ENCODE measurements at places on chromosomes 7 and 10.
A peak's percentile ranks its signal among the peaks of the same experiment; 100 is the strongest.

- DNase-seq, result peak; percentile 19
Measured at GRCh38 chr10:49679480-49679893, at the start of gene C10orf53. TSS of gene C10orf53 (plus strand) at chr10:49679651. CDS start at chr10:49679698, 47 bp downstream.

DNA sequence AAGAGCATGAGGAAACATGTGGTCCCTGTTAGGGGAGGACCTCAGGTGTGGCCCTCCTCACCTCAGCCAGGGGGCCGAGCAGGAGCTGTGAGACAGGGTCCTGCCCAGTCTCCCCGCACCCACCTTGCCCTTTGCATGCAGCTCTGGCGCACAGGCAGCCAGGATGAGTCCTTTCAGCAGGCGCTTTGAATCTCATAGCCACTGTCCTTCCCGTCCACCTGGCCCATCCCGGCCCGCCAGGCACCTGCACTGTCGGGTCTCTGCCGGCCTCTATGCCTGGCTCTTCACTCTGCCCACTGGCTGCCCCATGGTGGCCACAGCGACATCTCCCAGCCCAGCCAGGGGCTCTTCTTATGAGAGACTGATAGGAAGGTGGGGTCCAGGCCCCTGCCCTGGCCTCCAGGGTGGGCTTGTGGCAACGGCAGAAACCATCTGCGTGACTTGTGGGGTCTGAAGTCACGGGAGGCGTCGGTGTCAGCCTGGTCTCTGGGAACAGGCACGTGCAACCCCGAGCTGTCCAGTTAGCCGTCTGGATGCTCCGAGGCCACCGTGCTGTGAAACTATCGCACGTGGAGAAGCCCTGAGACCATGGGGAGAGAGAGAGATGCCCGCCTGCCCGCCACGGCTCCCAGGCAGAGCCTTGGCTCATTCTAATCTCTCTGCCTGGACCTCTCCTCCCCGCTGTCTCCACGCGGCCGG lies 37.4 kb downstream of the FOXL3 start:
- no peak for DNase-seq

- peak; percentile 47 for DNase-seq
Measured at GRCh38 chr7:93461350-93461749, 113.2 kb downstream of the CALCR start.

DNA sequence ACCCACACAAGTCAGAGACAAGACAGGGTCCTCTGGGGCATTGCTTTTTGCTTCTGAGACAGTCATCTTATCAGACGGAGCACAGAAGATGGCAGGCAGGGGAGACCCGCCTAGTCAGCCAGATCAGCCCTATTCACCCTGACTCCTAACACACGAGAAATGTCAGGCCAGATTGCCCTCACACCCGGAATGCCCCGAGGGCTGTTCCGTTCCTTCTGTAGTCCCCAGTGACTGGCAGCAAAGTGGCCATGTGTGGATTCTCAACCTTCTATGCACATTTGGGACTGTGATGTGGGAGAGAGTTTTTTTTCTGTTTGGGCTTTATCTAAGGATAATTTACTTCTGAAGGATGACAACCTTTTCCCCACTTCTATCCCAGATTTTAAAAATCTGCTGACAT lies 35.5 kb upstream of the TBX20 start:
- no peak for DNase-seq

DNA sequence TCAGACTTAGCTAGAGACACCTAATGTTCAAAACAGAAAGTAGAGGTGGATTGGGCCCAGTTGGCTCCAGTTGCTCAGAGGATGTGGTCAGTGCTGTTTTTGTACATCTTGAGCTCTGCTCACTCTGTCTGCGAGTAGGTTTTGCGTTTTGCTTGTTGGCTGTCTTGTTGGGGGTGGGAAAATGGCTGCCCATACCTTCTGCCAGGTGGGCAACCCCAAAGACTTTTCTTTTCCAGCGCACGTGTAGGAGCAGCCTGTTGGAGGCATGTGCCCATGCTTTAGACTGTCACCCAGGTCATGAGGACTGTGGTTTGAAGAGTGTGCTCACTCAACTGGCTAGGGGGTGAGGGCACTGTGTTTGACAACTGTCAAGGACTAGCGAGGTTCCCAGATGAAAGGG lies 73.9 kb downstream of the KAT6B start:
- no peak for DNase-seq

DNA sequence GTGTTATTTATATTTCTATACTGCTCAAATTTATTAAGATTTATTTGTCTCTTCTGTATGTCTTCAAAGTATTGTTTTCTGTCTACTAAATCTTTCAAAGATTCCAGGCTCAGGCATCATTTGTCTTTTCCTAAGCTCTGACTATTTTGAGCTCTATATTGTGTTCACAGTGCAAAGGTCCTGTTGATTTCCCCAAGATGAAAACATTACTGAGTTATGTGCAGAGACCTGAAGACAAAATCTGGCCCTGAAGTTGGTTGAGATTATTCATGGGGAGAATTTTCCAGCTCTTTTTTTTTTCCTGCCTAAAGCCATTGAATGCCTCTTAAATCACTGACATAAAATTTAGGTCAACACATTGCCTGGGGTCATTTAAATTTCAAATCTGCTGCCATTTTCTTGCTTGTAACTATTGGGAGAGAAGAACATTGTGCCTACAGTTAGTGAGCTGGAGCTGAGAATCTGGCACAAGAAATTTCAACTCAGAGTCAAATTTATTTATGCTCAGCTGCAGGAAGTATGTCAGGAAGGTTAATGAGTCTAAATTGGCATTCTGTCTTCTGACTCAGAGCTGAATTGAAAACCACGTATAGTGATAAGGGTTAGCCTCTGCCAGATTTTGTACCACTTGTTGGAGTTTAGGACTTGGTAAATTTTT lies 31.6 kb downstream of the CSTF2T start:
- no peak for DNase-seq

GRCh38 chr7:129887865-129888264 lies 64.9 kb downstream of the UBE2H start:
- DNase-seq, result no peak

DNA sequence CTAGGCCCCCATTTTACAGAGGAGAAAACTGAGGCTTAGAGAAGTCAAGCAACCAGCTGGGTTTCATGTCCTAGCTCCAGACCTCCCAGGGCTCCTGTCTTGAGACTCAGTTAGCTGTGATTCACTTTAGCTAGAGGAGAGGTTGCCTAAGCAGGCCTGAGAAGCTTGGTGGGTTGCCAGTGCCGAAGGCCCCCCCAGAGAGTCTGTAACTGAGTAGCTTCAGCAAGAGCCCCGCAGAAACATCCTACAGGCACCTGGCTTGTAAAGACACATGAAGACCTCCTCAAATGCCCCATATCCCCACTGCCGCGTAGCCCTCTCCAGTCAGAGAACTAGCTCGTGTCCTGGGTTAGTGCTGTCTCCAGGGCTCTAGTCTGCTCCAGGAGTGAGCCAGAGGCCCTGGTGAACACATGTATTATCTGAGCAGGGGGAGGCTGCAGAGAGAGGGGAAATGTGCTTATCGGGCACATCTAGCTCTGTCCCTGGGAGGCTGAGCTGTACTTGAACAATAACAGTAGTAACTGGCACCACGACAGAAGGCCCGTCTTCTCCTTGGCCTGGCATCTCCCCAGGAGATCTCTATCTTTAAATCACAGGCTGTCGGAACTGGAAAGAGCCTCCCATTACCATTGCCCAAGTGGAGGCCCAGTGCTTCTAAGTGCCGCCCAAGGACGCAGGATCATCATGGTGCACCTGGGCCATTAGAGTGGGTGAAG lies 28.9 kb downstream of the UNC5B start:
- DNase-seq, result no peak

DNA sequence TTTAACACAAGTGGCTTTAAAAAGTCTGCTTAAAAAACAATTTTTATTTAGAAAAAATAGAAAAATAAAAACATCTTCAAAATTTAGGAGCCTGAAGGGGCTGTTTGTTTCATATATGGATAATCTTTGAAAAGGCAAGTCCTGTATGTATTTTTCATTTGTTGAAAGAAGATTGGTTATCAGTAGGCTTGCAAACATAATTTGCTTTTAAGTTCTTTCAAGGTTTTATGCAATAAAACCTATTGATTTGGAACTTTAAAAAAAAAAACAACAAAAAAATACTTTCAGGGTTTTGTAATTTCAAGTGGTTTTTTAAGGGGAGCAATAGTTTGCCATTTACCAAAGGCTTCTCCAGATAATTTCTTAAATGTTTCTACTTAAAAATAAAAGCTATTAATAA lies 35.6 kb downstream of the MPLKIP start:
- DNase-seq, result no peak

DNA sequence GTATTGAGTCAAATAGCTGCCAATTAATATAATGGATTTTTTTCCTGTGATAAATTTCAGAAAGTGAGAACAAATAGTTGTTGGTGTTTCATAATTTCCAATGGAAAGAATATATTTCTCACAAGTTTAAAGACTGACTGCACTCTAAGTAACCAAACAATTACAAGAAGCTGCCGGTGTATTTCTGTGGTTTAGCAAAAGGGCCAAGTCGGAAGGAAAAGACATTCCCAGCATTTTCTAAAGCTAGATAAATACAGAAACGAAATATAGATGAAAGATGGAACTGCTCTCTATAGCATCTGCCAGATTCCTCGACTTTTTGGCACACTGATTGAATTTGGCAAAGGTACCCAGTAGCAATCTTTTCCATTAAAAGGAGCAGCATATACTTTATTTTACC lies 92.7 kb upstream of the MKX start:
- no peak for DNase-seq

DNA sequence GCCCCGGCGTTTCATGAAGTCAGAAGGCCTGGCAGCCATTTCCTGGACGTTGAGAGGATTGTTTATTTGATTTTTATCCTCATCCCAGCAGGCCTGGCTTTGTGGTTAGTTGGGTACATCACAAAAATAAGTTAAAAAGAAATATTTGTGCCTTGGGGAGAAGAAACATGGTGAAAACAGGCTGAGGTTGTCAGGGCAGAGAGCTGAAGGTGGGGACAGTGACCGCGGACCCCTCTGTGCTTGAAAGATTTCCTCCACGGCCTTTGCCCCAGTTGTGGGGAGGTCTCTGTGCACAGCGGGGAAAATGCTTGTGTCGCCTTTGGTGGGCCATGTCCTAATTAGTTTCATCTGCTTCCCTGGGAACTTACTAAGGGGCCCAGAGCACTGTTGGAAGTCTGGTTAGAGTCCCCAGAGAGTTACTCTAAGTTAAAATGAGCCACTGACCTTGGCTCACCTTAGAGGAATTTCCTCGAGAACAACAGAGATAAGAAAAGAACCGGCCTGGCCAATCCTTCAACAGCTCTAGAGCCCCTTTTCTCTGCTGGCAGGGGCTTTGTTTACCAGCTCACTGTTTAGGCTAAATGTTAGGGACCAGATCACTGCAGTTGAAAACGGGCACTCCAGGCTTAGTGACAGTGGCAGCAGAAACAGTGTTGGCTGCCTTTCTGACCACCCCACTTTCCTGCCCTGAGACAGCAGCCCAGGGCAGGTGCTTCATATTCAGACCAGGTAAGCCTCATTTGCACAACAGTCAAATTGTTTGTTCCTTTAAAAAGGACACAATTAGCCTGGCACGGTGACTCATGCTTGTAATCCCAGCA lies 37.9 kb downstream of the CRCP start:
- DNase-seq, result no peak

DNA sequence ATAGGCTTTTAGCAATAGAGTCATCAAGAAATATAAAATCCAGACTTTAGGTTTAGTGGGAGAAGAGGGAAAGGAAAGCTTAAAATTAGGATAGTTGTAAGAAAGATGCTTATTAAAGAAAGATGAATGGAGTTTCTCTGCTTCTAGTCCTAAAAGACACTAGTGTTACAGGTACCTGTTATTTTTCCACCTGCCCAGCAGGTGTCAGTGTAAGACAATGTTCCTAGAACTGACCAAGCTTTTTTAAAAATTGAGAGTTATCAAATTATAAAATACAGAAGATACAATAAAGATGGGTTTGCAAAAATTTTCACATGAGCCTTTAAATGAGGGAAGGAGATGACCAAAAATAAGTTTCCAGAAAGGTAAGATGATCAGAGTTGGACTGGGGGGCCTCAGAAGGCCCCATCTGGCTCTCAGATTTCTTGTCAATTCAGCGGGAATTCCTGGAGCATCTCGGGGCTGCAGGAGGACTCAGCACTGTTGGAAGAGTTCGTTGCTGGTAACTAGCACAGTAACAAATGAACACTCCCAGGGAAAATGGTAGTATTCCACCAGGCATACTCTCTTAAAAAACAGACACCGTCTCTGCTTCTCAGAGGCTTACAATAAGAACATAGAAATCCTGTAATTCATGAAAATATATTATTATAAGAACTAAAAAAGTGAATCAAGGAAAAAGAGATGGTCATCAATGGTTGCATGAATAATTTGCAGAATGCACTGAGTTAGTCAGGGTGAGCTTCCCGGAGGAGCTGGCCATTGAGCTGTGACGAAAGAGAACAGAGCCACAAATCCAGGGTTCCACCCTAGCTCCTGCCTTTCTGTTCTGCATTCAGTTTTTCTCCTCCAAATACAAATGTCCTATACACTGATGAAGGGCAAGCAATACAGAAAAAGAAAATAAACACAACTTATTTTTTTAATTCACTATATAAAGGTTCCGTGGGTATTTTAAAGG lies 71.8 kb upstream of the PIK3CG start:
- DNase-seq, result no peak

DNA sequence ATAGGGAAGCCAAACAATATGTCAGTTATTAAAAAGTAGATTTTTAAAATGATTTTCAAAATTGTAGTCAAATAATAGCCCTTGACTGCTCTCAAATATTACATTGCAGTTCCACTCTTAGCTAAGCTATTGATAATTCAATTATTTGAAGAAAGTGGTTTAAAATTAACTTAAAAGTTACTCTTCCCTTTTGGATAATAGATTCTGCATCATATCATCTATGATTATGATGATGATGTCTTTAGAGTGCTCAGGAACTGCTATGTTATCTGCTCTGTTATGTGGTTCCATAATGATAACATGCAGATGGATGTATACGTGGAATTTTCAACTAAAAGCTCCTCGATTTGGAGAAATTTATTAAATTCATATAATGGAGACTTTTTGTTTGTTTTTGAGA lies 110.0 kb downstream of the ADAM22 start:
- no peak for DNase-seq

DNA sequence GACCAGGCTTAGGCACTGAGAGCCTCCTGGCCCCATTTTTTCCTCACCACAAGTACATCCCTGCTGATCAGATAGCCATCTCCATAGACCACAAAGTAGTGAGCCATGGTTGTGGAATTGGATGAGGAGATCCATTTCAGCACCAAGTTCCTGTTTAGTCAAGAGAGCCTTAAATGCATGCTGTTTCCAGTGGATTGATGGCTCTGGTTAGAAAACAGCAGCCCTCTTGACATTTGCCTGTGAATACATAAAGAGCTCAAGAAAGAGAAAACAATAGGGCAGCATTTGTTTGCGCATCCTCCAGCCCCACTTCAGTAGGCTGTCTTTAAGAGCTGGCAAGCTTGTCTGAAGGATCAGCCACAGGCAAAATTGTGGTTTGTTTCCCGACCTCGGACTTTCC lies 251.2 kb downstream of the POU6F2 start:
- no peak for DNase-seq

GRCh38 chr10:63286340-63286739 lies 153.2 kb downstream of the NRBF2 start:
- no peak for DNase-seq
